ENCODE measurements at places on chromosomes 13 and 19. TPM values are rescaled to one million over a fixed set of nuclear protein-coding genes. Genes with fewer than 3 reads are reported as not detected.

SH2D3A gene
- total RNA-seq, result 68.7 TPM

PNMA8C gene
- total RNA-seq, result 0.23 TPM

DNA sequence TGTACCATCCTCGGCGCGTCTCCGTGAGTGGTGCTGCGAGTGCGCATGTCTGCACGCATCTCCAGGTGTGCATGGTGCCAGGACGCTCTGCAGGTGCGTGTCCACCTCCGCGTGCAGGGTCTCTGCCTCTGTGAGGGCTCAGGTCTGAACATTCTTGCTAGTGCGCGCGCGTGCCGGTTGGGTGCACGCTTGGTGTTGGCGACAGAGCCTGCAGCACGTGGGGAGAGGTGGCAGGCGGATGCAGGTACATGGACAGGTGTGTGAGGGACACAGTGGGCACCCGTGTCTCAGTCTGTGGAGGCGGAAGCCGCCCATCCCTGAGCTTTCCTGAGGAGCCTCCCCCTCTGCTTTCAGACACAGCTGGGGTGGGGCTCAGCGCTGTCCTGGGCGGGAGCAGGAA lies 4.9 kb upstream of the OR10H2 start:
- DNase-seq, result no peak

DNA sequence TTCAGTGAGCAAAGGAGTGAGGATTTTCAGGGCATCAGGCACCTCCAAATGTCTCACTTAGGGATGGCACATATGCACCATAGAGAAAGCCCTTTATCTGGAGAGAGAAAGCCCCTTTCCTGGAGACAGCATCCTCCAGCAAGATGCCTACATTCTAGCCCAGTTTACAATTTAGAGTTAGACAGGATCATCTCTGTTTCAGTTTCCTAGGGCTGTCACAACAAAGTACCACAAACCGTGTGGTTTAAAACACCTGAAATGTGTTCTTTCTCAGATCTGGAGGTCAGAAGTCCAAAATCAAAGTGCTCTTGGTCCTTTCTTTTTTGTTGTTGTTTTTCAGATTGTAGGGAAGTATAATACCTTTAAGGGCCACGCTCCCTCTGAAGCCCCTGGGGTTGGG lies 61.8 kb downstream of the MBNL2 start:
- DNase-seq, result no peak

GPX4 gene
- total RNA-seq, result 213 TPM

- no peak for DNase-seq
These were observed 109.9 kb downstream of the COL4A1 start for GRCh38 chr13:110197026-110197425.

DNA sequence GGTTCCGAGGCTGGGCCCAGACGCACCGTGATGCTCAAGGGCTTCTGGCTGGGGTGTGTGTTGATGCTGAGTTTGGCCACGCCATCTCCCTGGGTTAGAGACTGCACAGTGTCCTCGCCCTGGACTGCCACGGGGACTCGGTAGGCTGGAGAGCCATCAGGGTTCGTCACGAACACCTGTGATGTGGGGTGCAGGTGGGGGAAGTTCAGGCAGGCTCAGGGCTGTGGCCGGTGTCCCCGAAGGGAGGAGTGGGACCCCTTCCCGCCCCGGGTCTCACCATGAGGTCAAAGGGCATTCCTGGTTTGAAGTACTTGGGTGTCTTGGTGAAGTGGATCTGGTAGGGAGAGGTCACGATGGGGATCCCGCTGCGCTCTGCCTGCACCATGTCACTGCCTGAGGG lies 8.2 kb downstream of the C3 start:
- DNase-seq, result no peak

DNA sequence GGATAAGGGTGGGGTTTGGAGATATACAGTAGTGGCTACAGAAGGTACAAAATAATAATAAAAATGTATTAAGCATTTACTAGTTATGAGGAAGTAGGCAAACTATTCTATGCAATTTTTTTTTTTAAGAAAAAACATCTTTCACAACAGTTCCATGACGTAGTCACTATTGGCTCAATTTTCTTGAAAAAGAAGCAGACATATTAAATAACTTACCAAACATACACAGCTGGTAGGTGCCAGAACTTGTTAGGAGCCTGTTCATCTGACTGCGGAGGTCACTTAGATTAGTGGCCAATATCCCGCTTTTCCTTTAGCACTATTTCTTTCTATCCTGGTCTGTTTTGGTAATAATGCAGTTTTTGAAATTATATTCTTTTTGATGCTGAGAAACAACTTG lies 593.5 kb downstream of the KCTD12 start:
- DNase-seq, result no peak

RETN gene
- total RNA-seq, result not detected

FPR1 gene
- total RNA-seq, result 4.3 TPM

GRCh38 chr19:50780753-50781435 lies 9.3 kb upstream of the ACP4 start:
- no peak for DNase-seq

GRCh38 chr19:36100476-36100875 lies 10.5 kb upstream of the OVOL3 start:
- DNase-seq, result no peak

- DNase-seq, result no peak
These were observed 1300.7 kb downstream of the PCDH9 start for GRCh38 chr13:65929436-65929835.

TRAPPC2B gene
- total RNA-seq, result 7.6 TPM

DNA sequence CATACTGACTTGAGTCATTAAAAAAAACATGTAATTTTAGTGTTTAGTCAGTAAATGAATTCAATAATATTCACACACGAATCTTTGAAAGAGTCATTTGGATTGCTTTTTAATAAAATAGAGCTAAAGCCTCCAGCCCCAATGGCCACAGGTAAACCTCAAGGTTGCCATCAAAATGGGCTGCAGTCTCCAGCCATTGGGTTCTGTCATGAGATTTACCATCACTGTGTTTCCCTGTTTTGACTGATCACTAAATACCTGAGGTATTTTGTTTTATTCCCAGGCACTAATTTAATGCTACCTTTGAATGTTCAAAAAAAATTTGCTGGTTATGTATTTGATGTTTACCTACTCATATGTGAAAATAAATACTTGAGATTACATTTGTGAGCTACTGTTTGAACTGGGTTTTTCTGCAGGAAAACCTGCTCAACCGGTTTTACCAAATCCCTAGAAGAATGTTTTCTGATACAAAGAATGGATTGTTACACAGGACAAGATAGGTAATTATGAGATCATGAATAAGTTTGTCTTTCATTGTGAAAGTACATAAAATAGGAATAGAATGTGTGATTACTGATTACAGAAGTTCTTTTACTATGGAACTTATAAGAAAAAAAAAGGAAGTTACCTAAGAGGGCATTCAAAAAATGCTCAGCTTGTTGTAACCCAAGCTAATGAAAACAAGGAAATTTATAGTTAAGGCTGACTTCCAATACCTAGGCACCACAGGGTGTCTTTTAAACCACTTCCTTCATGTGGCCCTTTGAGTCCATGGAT lies 391.3 kb downstream of the EFNB2 start:
- no peak for DNase-seq

- DNase-seq, result no peak
These were observed 15.9 kb downstream of the PRR36 start for GRCh38 chr19:7858109-7858770.

- DNase-seq, result no peak
These were observed 566 bp downstream of the HMG20B start for GRCh38 chr19:3573162-3573857.

ZNF229 gene
- 7.7 TPM for total RNA-seq

MBD3L3 gene
- total RNA-seq, result not detected

GRCh38 chr19:3028305-3029064 lies 595 bp downstream of the TLE2 start:
- peak; percentile 66 for DNase-seq

DNA sequence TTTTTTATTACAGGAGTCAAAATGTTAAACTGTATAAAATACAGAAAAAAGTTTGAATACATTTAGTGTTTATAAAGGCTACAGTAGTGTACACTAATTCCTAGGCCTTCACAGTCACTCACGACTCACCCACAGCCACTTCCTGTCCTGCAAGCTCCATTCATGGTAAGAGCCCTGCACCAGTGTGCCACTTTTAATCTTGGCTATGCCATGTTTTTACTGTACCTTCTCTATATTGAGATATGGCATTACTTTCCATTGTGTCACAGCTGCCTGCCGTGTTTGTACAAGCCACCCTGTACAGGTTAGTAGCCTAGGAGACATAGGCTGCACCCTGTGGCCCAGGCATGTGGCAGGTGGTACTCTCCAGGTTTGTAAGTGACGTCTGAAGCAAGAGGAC lies 32.1 kb downstream of the C1QTNF9 start:
- no peak for DNase-seq

GRCh38 chr13:113766035-113766800 lies 7.2 kb downstream of the TMEM255B start:
- no peak for DNase-seq

GRCh38 chr13:71399631-71400215 lies 467.3 kb downstream of the DACH1 start:
- DNase-seq, result no peak

GRCh38 chr19:2239173-2239572 lies 2.5 kb downstream of the SF3A2 start:
- DNase-seq, result no peak

DNA sequence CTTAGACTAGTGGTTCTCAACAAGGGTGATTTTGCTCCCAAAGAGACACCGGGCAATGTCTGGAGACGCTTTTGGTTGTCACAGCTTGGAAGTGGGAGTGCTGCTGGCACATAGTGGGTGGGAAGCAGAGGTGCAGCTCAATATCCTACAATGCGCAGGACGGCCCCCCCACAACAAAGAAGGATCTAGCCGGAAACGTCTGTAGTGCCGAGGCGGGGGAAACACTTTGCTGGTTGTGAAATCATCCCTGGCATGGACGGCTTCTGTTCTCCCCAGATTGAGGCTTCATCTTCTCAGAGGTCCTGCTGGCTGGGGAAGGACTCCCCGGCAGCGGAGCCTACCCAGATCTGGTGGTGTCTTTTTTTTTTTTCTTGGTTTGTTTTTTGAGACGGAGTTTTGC lies 13.4 kb upstream of the SYT5 start:
- no peak for DNase-seq

GRCh38 chr13:110027470-110028240 lies 241.3 kb upstream of the IRS2 start:
- no peak for DNase-seq

- DNase-seq, result no peak
These were observed 41.0 kb downstream of the CCDC70 start for GRCh38 chr13:51902776-51903175.

GRCh38 chr13:110185696-110186095 lies 121.3 kb downstream of the COL4A1 start:
- no peak for DNase-seq

DNA sequence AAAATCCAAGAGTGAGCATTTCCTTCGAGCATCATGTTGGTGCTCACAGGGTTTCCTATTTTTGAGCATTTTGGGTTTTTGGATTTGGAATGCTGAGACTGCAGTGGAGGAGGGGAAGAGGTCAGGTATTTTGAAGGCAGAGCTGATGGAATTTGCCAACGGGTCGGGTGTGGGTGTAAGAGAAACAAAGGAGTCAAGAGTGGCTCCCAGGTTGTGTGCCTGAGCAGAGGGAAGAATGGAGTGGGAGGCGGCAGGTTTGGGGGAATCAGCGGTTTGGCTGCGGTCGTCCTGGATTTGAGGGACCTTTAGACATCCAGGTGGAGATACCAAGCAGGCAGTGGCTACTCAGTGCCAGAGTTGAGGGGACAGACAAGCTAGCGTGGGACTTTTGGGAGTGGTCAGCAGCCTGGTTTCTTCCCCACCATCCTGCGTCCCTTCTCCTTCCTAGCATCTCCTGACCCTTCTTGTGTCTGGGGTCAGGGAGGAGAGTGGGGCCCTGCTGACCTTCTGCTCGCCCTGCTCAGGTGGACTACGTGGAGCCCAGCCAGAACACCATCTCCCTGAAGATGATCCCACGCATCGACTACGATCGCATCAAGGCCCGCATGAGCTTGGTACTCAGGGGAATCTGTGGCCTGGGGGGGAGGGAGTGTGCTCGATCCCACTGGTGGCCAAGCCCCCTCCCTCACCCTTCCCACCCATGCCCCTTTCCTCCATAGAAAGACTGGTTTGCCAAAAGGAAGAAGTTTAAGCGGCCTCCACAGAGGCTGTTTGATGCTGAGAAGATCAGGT lies 14.5 kb upstream of the TIMM50 start:
- DNase-seq, result no peak

- DNase-seq, result no peak
These were observed 149.9 kb upstream of the HTR2A start for GRCh38 chr13:47046706-47047105.

DNA sequence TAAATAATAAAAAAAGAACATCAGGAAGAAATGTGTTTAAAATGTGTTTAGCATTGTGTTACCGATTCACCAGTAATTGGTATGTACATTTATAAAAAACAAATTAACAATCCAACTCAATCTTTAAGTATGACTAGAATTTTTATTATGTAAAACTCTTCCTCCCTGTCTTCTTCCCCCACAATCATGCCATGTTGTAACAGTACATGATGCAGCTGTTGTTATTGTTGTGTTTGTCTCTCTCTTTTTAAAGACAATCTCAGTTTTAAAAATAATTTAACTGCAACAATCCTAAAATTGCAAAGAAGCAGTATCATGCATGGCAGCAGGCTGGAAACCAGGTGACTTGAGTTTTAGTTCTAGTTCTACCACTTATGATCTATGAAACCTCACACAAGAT lies 180.2 kb downstream of the RGCC start:
- DNase-seq, result no peak

DNA sequence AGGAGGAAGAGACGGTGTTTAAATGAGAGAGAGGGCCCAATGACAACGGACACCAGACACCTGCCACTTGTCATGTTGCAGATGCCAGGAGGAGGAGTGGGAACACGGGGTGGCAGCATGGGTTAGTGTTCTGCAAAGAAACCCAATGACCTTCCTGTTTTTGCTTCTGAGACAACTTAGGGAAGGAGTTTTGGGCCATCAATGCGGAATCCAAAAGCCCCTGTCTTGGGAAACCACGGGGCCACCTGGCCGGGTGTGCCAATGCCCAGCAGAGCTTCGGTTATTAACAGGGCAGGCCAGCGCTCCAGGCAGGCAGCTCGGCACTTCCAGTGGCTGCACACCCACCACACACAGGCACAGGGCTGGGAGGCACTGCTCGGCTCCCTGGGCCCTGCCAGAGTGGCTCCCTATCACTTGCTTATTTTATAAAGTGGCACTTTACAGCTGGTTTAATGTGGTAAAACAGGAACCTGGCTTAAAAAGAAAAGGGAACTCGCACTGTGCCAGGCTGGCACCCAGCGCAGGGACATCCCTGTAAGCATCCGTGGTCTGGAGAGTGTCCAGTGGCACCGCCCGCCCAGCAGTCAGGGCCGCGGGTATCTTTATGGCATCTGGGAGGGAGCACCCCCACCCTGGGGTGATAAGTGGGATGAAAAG lies 19.1 kb downstream of the ELL start:
- DNase-seq, result no peak

Data from ureter (tissue), 1 donor.